Brain pericyte (primary cell): ENCODE measurements at places on chromosomes 2 and 18.

GRCh38 chr2:207796585-207797350 lies 27.1 kb upstream of the FZD5 start:
- no peak for DNase-seq

DNA sequence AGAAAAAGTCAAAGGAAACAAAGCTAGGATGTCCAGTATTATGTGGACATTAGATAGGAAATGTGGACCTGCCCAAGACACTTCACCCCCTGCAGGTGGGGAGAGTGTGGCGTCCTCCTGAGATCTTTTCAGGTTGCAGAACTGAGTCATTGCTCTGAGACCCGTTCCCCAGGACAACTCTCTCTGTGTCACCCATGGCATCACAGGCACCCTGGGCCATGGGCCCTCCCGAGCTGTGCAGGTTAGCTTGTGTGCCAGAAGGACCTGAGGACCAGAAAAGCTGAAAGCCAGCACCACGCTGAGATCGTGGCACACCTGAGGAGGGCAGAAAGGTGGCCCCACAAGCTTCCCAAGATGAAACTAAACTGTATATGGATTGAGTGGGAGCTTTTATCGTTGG lies 229.5 kb downstream of the AGAP1 start:
- no peak for DNase-seq

DNA sequence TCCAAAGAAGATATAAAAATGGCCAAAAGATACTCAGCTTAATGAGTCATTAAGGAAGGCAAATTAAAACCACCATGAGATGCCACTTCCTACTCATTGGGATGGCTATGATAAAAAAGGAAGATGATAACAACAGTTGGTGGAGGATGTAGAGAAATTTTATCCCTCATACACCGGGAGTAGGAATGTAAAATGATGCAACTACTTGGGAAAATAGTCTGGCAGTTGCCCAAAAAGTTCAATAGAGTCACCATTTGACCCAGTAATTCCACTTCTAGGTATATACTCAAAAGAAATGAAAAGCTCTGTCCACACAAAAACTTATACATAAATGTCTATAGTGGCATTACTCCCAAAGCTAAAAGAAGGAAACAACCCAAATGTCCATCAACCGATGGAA lies 10.1 kb upstream of the SULT1C2 start:
- no peak for DNase-seq

GRCh38 chr2:163401481-163401880 lies 334.3 kb downstream of the FIGN start:
- DNase-seq: peak; percentile 12

- DNase-seq: no peak
These were observed 265.4 kb upstream of the HDAC4 start for GRCh38 chr2:239666053-239666854.
